ENCODE measurements at places on chromosomes 2 and 18.
A peak's percentile ranks its signal among the peaks of the same experiment; 100 is the strongest.

GRCh38 chr2:107428781-107429180 lies 397.9 kb upstream of the RGPD4 start:
- no peak for DNase-seq

- DNase-seq = peak; percentile 33
Observed at GRCh38 chr2:8578335-8579244, 103.3 kb upstream of the ID2 start.

DNA sequence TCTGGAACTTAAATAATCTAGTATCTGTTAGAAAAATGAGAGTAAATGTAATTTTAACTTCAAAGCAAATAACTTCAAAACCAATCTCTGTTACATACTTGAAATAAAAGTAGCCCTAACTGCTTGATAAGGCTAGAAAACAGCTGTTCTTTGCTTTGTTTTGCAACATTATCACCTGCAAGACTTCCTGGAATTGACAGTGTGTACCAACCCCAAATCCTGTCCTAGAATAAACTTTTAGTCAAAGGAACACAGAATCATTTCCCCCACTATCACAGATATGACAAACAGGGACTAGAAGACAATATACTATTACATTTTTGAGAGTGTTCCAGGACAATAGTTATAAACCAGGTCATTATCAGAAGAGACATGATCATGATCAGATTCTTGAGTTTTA lies 105.3 kb upstream of the PGAP1 start:
- no peak for DNase-seq

- DNase-seq = no peak
Observed at GRCh38 chr2:18503376-18504228, 56.9 kb downstream of the RDH14 start.

- DNase-seq = no peak
Observed at GRCh38 chr2:132521341-132521740, 104.7 kb downstream of the GPR39 start.

DNA sequence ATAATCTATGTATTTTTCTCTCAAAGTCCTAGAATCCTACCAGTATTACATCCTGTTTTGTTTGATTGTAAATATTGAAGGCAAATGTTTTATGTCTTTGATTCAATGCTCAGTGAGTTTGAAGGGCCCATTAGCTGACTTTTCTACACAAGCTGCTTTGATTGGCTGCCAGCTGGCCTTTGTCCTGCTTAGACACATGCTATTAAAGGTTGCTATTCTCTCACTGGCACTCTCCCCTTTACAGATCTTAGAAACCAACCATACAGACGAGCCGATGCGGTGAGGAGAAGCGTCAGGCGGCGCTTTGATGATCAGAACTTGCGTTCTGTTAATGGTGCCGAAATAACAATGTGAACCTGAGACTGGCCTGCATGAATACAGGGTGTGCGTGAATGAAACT lies 69.7 kb downstream of the PRPF40A start:
- DNase-seq = no peak

- peak; percentile 62 for DNase-seq
Observed at GRCh38 chr2:57429831-57430230, 616.8 kb upstream of the VRK2 start.

DNA sequence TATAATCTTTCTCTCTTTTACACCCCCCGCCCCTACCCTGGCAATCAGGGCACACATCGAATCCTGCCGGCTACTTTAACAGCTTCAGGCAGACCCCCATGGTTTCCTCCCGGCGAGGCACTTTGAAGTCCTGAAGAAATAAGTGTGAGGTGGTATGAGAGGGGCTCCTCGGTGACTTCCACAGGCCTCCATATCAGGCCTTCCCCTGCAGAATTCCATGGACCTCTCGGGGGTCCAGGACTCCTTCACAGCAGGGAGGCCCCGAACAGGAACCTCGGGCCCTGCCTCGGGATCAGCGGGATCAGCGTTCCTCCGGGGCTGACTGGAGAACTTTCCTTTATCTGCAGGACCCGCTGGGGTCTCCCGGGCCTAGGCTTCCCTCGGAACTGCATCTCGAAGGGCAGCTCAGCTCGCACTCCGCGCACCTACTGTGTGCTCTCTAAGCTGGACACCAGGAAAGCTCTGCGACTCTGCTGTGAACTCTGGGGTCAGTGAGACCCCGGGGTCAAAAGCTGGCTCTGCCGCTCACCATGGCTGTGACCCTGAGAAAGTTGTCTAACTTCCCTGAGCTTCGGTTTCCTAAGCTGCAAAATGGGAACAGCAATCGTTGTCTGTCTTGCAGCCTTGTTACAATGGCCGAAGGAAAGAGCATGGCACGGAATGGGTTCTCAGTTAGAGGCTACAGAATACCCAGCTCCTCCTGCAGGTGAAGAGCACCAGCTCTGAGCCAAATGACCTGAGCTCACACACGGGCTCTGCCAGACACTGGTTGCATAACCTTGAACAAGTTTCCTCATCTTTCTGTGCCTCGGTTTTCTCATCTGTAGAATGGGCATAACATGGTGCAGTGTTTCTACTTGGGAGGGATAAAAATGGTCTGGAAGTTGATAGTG lies 97.4 kb upstream of the ID2 start:
- DNase-seq = no peak

GRCh38 chr2:206915121-206915520 lies 24.2 kb upstream of the CPO start:
- peak; percentile 2 for DNase-seq

- peak; percentile 7 for DNase-seq
Observed at GRCh38 chr2:197710424-197711042, 5.4 kb downstream of the MARS2 start.

DNA sequence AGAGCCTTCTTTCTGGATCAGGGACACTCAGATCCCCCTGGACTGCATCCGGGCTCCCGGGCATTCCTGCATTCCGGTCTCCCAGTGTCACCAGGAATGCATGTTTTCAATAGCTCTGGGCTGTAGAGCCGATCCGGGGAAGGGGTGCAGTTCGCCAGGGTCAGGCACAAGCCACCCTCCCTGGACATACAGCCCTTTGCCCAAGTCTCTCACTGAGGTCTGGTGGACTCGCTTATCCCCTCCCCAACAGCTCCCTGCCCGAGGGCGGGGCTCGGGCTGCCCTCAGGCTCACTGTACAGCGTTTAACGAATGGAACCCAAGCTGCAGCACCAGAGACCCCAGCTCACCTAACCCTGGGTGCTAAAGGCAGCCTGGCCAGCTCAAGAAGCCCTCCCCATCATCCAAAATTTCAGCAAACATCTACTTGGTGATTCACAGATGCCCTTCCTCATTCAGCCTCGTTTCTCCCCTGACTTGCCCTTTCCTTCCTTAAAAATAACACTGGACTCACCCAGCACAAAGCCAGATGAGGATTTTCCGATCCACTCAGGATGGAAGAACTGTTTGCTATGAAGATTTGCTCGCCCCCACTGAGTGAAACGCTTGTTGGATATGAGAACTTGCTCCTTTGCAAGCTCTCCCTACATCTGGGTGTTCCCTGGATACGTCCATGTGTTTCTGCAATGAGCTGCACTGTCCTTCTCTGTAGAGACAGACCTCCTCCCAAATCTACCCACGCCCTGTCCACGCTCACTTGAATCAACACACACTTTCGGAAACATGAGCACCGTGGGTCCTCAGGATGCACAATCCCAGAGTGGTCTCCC lies 58.1 kb downstream of the PXDN start:
- no peak for DNase-seq

GRCh38 chr2:193693758-193694157 lies 1499.0 kb upstream of the TMEFF2 start:
- no peak for DNase-seq

- peak; percentile 44 for DNase-seq
Observed at GRCh38 chr18:34787931-34788532, 77.9 kb downstream of the DTNA start.

GRCh38 chr2:37825586-37825985 lies 99.5 kb upstream of the RMDN2 start:
- DNase-seq = no peak

DNA sequence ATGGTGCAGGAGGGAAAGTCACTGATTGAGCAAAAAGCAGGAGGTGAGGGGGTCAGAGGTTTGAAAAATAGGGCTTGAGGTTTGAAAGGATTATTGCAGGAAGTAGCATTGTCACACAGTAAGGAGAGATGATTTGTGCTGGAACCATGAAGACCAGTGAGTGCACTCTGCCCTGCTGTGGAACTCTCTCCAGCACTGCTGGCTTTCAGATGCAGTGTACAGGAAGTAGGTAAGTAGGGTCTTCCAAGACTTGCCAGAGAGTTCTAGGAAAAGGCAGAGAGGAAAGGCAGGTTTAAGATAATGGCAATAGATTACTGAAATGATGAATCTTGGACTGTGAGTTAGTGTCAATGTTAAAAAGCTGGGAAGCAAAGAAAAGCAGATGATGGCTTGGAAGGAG lies 11.2 kb downstream of the SP110 start:
- DNase-seq = no peak

GRCh38 chr2:80496346-80496745 lies 191.8 kb upstream of the LRRTM1 start:
- DNase-seq = no peak

DNA sequence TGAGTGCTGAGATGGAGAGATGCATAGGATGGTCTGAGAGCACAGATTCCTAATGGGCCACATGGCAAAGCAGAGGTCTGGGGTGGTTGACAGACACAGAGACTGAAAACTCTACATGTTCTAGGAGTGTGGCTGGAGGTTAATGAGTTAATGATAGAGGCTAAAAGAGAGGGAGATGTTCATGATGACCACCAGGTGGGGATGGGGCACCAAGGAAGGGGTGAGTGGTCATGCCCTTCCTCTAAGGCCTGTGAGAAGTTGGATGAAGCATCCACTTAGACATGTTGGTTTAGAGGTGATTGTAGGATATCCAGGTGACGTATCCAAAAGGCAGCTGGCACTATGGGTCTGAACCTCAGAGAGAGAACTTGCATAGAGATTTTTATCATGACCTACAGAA lies 102.1 kb downstream of the LRP2 start:
- no peak for DNase-seq

- DNase-seq = no peak
Observed at GRCh38 chr2:110832740-110833139, 100.4 kb downstream of the ACOXL start.

- no peak for DNase-seq
Observed at GRCh38 chr2:201242571-201243277, 17.6 kb upstream of the CASP8 start.

- no peak for DNase-seq
Observed at GRCh38 chr18:43680096-43680495, 402.8 kb upstream of the SYT4 start.

GRCh38 chr2:99659874-99660273 lies 170.1 kb upstream of the REV1 start:
- DNase-seq = no peak

GRCh38 chr2:43169987-43170386 lies 56.4 kb downstream of the ZFP36L2 start:
- DNase-seq = peak; percentile 38

- no peak for DNase-seq
Observed at GRCh38 chr2:201007584-201007998, 44.1 kb upstream of the ORC2 start.

GRCh38 chr2:25543939-25544338 lies 129.4 kb downstream of the DTNB start:
- no peak for DNase-seq

DNA sequence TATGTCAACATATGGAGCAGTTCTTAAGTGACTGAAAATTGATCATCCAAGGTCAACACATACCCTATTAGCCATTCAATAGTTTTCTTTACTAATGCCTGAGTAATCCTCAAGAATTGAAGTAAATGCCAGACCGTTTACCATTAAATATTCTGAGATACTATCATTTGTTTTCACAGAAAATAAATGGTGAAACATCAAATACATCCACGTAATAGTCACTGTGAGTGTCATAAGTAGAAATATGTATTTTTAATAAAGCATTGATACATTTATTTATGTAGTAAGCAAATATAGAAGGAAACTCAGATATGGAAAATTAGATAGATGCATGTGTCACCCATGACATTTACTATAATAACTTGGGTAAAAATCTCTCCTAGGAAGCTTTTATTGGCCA lies 927.8 kb upstream of the NRXN1 start:
- no peak for DNase-seq

- DNase-seq = no peak
Observed at GRCh38 chr18:59372975-59373374, 13.9 kb upstream of the LMAN1 start.

- DNase-seq = no peak
Observed at GRCh38 chr2:51263951-51264350, 232.0 kb upstream of the NRXN1 start.

DNA sequence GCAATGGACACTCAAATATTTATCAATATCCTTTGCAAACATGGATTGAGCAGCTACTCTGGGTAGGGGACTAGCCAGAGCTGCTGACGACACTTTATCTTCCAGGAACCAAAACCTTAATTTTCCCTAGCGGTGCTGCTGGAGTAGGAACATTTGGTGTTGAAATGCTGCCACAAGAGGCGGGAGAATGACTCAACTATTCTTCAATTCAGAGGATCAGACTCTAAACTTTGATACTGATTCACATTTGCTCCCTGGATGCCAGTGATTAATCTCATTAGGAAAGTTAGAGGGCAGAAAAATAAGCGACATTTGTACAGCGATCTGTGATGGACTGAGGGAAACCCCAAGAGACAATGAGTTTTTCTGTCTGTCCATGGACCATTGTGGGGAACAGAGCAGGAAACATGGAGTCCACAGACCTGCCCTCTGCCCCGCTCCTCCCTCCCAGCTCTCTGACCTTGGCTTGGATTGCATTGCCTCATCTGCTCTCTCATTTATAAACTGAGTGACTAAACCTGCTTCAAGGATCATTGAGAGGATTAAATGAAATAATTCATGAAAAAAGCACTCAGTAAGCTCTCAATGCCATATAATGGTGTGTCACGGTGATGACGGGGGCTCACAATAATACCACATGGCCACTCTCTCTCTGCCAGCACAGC lies 12.6 kb upstream of the EPB41L3 start:
- no peak for DNase-seq

- DNase-seq = peak; percentile 87
Observed at GRCh38 chr2:190648289-190649034, 421 bp upstream of the NAB1 start.

GRCh38 chr2:9228088-9228751 lies 21.6 kb downstream of the ASAP2 start:
- DNase-seq = no peak

DNA sequence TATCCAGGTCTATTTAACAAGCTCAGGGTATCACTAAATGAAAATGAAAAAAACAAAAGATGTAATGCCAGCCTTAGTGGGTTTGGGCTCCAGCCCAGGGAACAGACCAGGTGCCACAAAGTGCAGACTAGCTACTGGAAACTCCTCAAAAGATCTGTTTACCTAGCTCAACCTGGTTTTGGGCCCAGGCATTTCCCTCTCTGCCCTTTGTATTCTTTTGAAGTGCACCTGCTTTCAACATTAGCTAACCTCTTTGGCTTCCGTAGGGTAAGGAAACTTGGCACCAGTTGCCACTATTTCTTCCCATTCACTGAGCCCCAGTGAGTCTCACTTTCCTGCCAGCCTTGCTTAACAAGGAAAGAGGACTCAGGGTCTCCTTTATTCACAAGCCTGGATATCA lies 123.6 kb upstream of the CDCA7 start:
- no peak for DNase-seq

- no peak for DNase-seq
Observed at GRCh38 chr2:145812165-145812554, 1292.2 kb upstream of the ZEB2 start.

Measured in CD14-positive monocyte (primary cell).